Activated gamma-delta T cell treated with Interleukin-2 at 50 U/mL for 16 hours (primary cell): ENCODE measurements at places on chromosomes 4 and X.

GRCh38 chr4:39446483-39446841, 12.3 kb downstream of the RPL9 start:
- no peak for DNase-seq

DNA sequence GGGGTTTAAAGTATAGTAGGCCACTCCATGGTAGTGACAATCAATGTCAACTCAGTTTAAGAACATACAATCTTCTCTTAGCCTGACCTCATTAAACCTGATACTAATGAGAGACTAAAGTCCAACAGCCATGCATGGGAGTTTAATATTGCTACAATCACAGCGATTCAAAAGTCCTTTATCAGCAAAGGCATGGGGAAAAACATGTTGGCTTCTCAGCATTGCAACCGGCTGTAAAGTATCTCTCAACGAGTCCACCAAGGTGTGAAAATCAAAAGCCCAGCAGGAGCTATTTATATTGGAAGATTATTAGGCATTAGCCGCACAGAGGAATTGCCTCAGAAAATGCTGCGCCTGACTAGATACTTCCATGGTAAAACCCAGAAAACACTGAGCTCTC, 256.7 kb upstream of the PGRMC2 start:
- DNase-seq = no peak

GRCh38 chrX:150527108-150527507, 41.3 kb upstream of the MTM1 start:
- DNase-seq = no peak

- DNase-seq = no peak
Observed at GRCh38 chr4:129014566-129015509, 78.5 kb downstream of the SCLT1 start.

GRCh38 chr4:169201222-169202144, 69.3 kb downstream of the SH3RF1 start:
- DNase-seq = no peak

DNA sequence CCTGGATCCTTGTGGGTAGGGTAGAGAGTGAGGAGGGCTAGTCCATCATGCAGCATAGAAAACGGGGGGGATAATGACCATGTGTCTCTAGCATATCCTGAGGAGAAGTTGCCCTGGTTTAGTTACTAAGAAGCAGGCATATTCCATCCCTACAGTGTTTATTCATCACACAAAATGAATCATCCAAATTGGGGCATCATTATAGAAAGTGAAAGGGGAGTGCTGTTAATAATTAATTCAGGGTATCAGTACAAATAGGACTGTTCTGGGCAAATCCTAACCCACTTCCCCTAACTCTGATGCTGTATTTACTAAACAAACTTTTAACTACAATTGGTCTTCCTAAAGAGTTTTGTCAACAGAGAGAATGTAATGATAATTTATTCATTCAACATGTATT, 281.1 kb upstream of the ARX start:
- no peak for DNase-seq

DNA sequence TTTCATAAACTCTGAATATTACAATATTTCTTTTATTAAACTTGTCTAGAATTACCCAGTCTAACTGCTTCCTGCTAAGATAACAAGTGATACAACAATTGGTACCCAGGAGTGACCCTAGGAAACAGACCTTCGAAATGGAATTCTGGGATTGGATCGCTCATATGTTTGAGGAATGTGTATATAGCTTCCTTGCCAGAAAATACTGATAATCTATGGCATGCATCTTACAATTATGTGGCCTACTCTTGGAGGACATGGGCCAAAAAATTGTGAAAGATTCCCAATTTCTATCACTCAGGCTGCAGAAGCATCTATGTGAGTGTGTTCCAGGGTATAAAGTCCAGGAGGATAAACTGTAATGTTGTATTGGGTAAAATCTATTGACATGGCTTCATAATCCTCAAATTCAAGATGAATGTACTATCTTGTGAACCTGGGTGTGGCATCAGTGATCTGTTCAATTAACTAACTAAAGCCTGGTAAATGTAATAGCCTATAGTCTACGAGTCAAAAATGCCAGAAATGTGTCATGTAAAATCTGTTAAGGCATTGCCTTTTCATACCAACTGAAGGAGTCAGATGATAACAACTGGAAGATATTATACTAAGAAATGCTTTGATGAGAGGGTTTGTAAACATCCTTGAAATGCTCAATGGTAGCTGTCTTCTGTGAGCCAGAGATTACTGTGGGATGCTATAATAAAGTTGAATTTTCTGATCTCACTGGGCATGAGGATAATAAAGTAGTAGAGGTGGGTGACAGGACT, 1499.3 kb downstream of the PCDH7 start:
- DNase-seq = no peak

GRCh38 chr4:131547506-131547981, 1601.5 kb upstream of the PCDH10 start:
- DNase-seq = no peak

GRCh38 chrX:148459343-148459742, 41.1 kb upstream of the AFF2 start:
- DNase-seq = no peak

DNA sequence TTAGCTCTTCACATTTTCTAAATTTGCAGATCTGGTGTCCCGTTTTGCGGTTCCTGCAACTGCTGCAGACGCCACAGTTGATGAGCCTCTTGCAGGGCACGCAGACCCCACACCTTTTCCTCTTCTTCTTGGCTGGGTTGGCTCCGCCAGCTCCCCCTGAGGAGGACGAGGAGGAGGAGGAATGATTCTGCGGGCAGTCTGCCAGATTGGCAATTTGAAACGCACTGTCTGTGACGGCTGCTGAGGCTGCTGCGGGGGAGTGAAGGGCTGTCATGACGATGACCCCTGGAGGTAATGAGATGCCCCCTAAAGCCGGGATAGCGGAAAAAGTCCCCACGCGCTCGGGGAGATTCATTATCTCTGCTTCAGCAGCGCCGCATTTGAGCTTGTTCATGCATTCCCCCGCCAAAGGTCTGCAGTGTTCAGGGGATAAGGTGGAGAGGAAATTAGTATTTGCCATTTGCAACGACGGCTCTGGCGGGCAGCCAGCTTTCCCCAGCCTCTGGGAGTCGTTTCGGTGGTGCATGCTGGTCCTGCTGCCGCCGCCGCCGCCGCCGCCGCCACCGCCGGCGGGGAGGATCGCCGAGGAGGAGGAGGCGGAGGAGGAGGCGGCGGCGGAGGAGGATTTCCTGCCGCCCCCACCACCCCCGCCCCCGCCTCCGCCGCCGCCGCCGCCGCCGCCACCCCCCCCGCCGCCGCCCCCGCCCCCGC, 3.8 kb downstream of the CXXC4 start:
- DNase-seq = peak; percentile 47
